Progenitor cell of endocrine pancreas (in vitro differentiated cells): ENCODE measurements at places on chromosomes 3 and 15.

DNA sequence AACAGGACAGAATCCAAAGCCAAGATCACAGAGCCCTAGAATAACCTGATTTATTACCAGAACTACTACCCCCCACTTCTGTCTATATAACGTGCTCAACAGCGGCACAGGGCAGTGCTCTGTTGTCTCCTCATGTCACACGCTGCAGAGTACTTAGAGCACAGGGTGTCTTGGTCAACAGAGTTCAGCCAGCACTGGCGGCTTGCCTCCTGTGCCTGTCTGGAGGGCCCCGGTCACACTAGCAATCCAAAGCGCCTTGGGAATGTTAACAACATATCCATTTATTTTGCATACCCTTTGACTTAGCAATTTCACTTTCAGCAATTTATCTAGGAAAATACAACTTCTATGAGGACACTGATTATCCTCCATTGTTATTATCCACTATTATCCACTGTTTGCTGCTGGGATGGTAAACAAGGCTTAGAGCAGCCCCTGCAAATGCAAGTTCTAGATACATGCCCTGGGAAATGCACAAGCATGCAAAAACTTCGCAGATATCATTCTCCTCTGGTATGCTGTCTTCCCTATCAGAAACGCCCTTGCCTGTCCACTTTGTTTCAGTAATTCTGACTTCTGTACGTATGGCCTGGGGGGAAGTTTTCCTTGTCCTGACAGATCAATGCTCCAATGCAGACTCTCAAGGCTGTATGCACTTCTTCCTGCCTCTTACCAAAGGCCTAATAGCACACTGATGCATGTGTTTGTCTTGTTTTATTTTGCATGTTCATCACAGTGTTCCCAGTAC lies 86.2 kb upstream of the OCA2 start:
- DNase-seq, result no peak

GRCh38 chr15:57253500-57253899 lies 122.8 kb upstream of the CGNL1 start:
- no peak for DNase-seq

GRCh38 chr15:36479200-36479896 lies 100.1 kb upstream of the CDIN1 start:
- no peak for DNase-seq

- no peak for DNase-seq
These were observed 10.3 kb downstream of the MASP1 start for GRCh38 chr3:187281191-187281714.

- DNase-seq, result no peak
These were observed 12.0 kb upstream of the COL8A1 start for GRCh38 chr3:99626417-99626788.

- DNase-seq, result no peak
These were observed 714.8 kb downstream of the FHIT start for GRCh38 chr3:60536420-60536819.

- DNase-seq, result no peak
These were observed 118.3 kb downstream of the GALK2 start for GRCh38 chr15:49288391-49288790.

GRCh38 chr3:49791571-49791970 lies 5.2 kb upstream of the IP6K1 start:
- no peak for DNase-seq

- DNase-seq, result no peak
These were observed 32.1 kb upstream of the EBLN2 start for GRCh38 chr3:73029321-73029796.

DNA sequence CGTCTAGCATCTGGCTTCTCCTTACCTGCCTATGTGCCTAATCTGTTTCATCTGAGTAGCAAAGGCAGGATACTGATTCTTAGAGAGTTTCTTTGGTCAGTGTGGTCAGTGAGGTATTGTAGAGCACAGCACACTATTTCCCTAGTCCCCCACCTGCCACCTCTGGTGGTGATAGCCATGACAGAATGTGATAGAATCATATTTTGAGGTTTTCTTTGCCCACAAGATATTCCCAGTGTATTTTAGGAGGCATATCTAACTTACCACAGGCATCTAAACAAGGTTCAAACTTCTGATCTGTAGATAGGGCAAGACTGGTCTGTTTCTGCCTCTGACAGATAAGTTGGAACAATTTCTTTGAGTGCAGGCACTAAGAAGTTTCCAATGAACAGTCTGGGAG lies 188.0 kb downstream of the SOX2 start:
- no peak for DNase-seq

GRCh38 chr15:40295877-40296560 lies 11.7 kb downstream of the PLCB2 start:
- DNase-seq, result no peak

DNA sequence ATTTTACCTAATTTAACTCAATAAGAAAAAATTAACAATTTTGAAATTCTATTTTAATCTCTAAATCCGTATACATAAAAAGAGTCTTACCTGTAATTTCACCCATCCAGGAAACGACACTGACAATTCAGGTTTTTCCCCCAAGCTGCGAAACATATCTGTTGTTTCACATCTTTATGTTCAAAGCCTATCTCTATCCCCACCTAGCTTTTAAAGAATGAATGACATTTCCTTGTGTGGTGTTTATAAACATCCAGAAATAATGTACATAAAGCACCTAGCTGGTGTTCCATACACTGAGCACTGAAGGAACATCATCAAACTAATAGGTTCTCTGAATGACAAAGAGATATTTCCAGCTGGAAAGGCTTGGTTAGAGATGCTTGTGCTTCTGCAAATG lies 867.8 kb downstream of the SQOR start:
- DNase-seq, result no peak
